Motor neuron (in vitro differentiated cells): ENCODE measurements at places on chromosomes 2 and 18. TPM values are rescaled to one million over a fixed set of nuclear protein-coding genes. Genes with fewer than 3 reads are reported as not detected.

TANC1 gene
- 2.9 and 3.3 TPM in 2 replicates for total RNA-seq

- no peak for ATAC-seq
Observed at GRCh38 chr18:61677435-61677970, 215.3 kb downstream of the RNF152 start.

DNA sequence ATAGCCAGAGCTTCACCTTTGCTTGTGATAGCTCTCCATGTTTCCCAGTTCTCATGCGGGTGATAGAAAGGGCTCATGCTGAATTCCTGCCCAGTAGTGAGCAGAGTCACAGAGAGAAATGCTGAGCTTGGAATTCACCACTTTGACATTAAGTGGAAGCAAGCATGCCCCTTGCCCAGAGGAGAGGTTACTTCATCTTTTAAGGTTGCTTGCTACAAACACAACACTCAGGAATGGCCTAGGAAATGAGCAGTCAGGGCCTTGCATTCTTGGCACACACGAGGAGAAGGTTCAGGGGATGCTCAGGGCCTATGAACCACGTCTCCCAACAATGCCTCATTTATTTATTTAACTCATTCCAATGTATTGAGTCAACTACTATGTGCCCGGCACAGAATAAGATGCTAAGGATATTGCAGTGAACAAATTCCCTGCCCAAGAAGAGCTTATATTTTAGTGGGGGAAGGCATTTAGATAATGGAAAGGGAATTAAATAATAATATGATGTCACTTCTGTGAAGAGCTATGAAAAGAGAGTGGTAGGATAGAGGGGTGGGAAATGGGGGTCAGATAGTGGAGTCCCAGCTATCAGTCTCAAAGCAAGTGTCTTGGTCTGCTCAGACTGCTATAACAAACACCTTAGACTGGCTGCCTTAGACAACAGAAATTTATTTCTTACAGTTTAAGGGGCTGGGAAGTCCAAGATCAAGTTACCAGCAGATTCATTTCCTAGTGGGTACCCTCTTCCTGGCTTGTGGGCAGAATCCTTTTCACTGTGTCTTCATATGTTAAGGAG, 42.1 kb downstream of the DDX18 start:
- ATAC-seq, result no peak

DNA sequence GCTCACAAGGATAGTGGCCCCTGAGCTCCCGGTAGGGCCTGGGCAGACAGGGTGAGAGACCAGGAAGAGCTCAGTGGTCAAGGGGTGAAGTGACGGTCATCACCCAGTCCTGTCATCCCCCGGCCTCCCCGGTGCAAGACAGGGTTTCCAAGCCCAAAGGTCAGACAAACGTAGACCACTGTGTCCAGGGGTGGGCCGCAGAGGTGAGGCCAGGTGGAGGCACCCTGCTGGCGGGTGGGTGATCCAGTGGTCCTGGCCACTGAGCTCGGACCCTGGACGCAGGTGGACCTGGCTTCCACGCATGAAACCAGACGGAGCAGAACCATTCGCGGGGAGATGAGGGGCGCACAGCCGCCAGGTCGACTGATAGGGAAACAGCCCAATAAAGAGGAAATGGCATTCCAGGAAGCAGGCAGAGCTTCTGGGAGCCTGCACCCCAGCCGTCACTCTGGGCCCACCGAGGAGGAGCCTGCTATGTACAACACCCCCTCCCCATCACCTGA, 14.4 kb upstream of the SNED1 start:
- no peak for ATAC-seq

ICA1L gene
- 4.0 and 5.7 TPM in 2 replicates for total RNA-seq

DNA sequence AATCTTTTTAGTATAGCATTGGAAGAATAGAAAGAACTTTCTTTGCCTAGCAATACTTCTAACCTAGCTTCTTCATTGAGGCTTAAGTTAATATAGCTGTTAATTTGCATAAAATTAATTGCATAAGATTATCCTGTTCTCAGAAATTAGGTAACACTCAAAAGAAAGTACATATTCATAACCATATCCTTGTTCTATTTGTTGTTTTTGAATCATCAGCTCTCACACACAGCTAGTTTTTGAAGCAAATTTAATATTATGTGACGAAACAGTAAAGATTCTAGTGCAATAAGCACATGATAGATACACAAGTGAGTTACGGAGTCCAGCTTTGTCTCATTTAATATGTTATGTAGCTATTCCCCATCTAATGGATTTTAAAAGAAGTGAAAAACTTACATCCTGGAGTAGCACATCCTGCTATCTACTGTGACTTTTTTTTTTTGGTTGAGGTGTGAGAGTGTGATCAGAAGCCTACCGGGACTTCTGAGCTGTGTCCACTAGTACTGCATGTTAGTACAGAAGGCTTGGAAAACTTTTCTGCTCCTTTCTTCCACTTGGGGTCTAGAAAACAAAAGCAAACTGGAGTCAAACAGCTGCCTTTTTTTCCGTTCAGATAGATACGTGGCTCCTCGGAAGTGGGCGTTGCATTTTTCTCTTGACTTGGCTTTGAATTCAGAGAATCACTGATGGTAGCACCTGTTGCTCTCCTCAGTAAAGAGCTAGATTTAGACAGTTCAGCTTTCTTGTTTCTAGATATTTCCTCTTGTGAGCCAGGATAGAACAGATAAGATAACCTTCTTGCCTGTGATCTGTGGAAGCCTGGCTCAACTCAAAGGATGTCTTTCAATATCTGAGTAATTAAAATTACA, 27.2 kb downstream of the KDM3A start:
- no peak for ATAC-seq

DNA sequence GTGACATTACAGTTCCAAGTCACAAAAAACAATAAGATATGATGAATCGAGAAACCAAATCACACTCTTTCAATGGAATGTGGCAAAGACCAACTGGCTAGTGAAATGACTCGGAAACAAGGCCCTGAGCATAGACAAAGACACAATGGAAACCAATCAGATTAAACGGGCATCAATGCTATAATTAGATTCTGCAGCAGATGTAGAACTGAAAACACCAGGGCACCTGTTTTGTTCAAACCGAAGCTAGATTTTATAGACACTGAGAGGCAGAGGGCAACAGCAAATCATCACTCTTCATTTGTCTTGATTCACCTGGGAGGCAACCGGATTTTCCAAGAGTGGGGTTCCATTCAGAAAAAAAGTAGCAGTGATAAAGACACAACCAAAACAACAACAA, 92.8 kb upstream of the BARD1 start:
- peak; percentile 56 for ATAC-seq

- ATAC-seq, result no peak
Observed at GRCh38 chr2:106122157-106122556, 71.9 kb downstream of the UXS1 start.

KCNIP3 gene
- 1.0 and 1.6 TPM in 2 replicates for total RNA-seq

DNA sequence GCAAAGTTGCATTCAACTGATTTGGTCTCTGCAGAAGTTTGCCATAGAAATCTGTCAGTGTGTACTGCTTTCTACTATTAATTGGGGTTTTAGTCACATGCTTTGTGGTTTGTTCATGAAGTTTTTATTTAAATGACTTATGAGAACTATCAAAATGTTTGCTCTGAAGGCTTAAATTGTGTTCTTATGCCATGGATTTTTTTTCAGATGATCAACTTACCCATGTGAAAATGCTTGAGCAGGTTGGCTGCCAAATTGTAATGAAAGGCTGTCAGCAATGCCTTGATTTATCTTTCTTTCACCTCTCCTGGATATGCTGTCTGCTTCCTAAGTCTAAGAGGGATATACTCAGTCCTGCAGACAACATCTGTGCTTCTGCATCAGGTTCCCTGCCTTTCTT, 50.7 kb downstream of the FMNL2 start:
- no peak for ATAC-seq

EVA1A gene
- 3.7 and 5.4 TPM in 2 replicates for total RNA-seq

- ATAC-seq, result peak; percentile 84
Observed at GRCh38 chr2:27494944-27495554, at the start of gene FNDC4. TSS of gene FNDC4 (minus strand) at chr2:27495200. CDS start at chr2:27494679, 521 bp downstream.

OR6B2 gene
- not detected in 2 replicates for total RNA-seq
